ENCODE measurements at places on chromosomes 16 and 17.
A peak's percentile ranks its signal among the peaks of the same experiment; 100 is the strongest.

DNA sequence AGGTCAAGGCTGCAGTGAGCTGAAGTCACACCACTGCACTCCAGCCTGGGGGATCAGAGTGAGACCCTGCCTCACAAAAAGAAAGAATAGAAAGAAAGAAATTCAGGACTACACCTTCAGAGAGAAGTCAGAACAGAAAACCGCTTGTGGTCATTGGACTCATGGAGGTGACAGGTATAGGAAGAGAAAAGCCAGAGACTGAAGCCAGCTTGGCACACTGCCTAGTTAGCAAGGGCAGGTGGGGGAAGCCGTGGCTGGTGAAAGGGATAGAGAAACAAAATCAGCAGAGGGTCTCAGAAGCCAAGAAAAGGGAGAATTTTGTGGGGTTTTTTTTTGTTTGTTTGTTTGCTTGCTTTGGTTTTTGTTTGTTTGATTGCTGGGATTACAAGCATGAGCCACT lies 32.9 kb upstream of the SKAP1 start:
- no peak for DNase-seq

DNA sequence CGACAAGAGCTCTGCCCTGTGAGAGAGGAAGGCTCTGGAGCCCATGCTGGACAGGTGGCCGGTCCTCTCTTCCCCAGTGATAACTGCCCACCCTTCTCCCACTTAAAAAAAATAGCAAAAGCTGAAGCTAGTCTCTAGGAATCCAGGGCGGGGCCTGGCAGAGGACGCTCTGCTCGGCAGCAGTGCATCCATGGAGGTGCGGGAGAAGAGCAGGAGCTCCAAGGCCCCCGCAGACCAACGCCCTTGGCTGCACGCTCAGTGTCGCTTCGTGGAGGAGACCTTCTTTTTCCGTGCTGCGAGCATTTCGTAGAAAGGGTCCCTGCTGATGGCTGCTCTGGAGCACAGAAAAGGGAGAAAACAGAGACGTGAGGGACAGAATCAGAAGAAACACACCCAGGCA lies 98.6 kb upstream of the DNAH17 start:
- no peak for DNase-seq

GRCh38 chr17:48728232-48729231 lies at the start of gene HOXB13:
Gene HOXB13, minus strand, starts transcription at chr17:48728750. Its CDS starts 157 bp downstream, at chr17:48728593.
- DNase-seq: no peak

DNA sequence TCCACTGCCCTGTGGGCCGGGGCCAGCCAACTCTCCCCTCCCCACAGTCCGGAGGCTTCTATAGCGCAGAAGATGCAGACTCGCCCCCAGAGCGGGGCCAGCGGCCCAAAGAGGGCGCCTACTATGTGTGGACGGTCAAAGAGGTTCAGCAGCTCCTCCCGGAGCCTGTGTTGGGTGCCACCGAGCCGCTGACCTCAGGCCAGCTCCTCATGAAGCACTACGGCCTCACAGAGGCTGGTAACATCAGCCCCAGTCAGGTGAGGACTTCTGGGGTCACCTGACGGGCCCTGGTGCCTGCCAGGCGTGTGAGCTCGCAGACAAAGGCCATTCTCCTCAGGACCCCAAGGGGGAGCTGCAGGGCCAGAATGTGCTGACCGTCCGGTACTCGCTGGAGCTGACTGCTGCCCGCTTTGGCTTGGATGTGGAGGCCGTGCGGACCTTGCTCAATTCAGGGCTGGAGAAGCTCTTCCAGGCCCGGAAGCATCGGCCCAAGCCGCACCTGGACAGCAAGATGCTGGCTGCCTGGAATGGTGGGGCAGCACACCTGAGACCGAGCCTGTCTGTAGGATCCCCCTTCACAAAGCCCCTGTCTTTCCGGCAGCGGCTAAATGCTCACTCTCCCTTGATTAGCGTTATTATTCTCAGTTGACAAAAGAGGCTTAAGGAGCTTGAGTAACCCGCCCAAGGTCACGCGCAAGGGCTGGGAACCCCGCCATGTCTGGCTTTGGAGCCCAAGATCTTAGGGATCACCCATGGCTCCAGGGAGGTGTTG lies 3.9 kb downstream of the SPATA20 start:
- peak; percentile 71 for DNase-seq

- no peak for DNase-seq
These were observed 44.5 kb downstream of the LITAF start for GRCh38 chr16:11542069-11542744.

DNA sequence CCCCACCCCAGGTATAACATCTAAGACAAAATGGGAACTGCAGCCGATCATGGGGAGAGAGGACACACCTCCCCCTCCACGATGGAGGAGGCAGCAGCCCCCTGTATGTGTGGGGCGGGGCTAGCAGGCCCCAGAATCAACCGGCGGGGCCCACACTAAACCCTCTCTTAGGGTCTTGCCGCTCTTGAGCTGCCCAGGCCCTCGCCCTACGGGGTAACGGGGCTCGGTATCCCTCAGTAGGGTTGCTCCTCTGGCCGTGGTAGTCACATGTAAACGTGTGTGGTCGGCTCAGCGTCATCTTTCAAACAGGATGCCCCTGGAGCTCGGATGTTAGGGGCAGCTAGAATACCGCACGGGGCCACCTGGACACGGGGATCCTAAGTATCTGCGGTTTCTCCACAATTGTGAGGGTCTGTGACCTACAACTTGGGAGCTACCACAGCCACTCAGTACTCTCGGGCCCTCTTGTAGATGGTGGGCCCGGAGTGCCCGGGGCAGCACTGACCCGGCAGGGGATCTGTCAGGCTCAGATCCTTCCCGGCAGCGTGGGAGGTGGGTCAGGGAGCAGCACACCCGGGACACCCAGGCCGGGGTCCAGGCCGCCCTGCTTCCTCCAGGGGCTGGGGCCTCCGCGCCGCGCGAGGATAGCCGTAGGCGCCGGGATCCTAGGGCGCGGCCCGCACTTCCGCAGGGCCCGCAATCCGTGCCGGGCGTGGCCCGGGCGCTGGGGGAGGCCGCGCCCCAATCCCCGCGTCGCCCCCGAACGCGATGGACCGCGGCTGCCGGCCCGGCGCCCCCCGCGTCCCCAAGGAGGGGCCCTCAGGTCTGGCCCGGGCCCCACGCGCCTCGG lies 781 bp downstream of the ARHGDIA start:
- peak; percentile 66 for DNase-seq

- DNase-seq: no peak
These were observed 22.8 kb upstream of the SLC5A11 start for GRCh38 chr16:24822974-24823373.

GRCh38 chr16:78976212-78976611 lies 624.3 kb downstream of the MAF start:
- peak; percentile 64 for DNase-seq

DNA sequence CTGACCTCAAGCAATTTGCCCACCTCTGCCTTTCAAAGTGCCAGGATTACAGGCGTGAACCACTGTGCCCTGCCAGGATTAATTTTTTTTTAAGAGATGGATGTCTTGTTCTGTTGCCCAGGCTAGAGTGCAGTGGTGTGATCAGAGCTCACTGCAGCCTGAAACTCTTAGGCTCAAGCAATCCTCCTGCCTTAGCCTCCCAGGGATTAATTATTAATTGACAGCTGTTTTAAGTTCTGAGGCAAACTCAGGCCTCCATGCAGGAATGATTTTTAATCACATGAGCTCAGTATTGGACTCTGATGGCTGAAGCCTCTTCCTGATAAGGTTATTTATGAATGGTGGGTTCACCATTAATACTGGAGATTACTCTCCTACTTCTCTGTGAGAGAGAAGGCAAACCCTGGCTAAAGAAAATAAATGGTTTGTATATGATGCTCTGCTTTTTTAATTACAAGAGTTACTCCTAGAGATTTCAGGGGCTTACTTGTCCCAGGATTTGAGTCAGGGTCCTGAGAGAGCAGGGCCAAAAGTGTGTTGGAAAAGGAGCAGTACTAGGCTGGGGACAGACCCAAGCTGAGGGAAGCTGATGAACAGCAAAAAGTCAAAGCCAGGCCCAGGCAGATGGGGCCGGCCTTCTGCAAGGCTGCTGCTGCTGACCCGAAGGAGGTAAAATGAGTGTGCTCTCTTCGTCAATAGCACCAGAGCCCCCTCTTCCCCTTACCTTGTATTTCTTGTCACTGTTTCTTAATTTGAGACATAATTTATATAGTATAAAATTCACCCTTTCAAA lies 56.9 kb upstream of the HAS3 start:
- no peak for DNase-seq

DNA sequence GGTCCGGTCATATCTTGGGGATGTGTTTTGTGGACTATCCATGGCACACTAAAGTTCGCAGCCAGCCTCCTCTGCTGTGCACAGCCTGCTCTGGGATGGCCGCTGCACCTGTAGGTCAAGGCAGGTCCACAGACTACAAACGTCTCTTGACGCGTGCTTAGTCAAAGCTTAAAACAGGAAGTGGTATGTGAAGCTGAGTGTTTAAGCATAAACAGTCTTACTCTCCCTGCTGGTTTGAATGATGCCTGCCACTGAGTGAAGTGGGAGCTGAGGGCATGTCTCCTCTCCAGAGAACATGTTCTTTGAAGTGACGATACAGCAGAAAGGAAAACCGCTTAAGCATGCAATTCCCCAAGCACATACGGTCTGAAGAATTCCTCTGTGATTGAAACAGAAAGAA lies 365.6 kb downstream of the SLC39A11 start:
- peak; percentile 47 for DNase-seq

- DNase-seq: peak; percentile 82
These were observed 11.2 kb upstream of the SLC47A2 start for GRCh38 chr17:19727501-19728078.

DNA sequence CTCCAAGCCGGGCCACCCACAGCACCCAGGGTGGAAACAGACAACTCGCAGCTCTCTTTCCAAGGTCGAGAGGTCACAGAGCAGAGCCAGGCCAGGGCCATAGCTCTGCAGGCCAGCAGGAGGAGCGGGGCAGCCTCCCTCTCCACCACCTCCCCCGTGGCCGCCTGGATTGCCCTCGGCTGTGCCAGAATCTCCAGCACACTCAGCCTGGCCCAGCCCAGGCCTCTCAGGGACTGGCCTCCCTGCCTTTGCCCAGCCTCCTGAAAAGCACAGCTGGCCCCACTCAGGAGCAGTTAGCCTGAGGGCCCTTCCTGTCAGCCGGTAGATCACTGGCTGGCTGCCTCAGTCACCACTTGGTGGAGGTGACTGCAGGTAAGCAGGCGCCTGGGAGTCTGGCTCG lies 85.8 kb upstream of the SEC14L1 start:
- no peak for DNase-seq

Data from suppressor macrophage treated with lipopolysaccharide for 4 hours (primary cell).